ENCODE measurements at places on chromosomes 3 and 15. TPM values are rescaled to one million over a fixed set of nuclear protein-coding genes. Genes with fewer than 3 reads are reported as not detected.

DNA sequence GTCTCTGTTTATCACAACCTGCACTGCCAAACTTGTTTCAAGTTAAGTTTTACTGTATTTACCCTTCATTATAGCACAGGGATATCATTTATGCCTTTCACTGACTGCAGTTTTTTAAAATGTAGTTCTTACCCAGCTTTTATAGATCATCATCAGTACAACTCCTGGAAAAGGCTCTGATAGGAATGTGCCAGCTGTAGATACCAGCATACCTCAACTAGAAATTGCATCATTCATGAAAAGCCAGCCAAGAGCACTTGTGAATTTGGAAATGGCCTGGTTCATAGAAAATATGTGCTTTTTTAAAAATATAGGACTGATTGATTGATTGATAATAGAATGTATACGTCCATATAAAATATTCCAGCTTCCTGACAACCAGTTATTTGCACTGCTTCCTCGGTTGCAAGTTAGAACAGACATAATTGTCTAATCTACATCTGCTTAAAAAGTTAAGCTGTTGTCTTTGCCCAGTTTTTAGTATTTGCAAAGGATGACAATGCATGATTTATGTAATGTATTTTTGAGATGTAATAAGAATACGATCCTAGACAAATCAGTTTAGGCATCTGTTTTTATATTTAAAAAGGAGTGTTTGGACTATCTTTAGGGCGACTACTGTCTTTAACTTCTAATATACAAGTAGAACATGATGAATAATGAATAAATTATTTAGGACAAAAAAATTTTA lies 58.5 kb downstream of the DCUN1D1 start:
- DNase-seq = no peak

- DNase-seq = no peak
These were observed 69.1 kb downstream of the MAGEF1 start for GRCh38 chr3:184642631-184643285.

DNA sequence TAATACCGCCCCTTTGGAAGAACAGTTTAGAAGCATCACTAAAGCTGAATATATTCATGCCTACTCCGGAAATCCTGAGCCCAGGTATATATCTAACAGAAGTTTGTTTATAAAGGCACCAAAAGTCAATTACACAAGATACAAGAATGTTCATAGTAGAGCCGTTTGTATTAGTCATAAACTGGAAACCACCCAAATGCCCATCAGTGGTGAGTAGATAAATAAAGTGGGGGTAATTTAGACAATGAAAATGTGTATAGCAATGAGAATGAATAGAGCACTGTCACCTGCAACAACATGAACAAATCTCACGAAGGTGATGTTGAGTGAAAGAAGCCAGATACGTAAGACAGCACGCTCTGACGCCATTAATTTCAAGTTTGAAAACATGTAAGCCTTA lies 68.3 kb upstream of the GLCE start:
- DNase-seq = no peak

GRCh38 chr15:38463893-38464292 lies 10.0 kb downstream of the FAM98B start:
- no peak for DNase-seq

The TLR9 gene
- polyA plus RNA-seq = 0.37 TPM
